ENCODE measurements at places on chromosomes 3 and 15.

DNA sequence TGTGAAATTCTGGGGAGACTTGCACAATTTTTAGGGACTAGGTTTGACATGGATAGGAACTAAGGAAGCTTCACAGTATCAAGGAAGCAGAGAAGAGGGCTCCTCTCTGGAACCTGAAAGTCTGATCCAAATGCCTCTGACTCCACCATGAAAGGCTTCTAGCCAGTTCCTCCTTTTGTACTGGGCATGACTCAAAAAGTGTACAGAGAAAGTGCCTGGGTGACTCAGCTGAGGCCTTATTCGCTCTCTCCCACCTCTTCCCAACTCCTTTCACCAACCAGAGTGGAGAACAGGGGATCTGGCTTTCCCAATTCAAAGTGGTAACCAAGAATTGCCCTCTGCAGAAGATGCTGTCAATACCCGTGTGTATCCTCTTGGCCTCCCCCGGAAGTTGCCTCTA, 342.9 kb upstream of the PROK2 start:
- DNase-seq = peak; percentile 15

DNA sequence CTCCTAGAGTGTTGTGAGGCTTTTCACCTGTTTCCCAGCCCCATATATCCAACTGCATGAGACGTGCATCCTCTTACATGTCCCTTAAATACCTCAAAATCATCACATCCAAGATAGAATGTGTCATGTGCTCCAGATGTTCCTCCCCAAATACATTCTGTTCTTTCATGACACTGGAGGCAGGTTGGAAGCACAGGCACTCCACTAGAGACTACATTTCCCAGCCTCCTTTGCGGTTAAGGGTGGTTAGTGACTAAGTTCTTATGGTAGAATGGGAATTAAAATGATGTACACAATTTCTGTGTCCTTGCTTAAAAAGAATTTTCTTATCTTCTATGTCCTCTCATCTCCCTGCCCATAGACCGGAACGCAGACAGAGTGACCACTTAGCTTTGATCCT, 34.3 kb downstream of the TMEM40 start:
- DNase-seq = no peak

DNA sequence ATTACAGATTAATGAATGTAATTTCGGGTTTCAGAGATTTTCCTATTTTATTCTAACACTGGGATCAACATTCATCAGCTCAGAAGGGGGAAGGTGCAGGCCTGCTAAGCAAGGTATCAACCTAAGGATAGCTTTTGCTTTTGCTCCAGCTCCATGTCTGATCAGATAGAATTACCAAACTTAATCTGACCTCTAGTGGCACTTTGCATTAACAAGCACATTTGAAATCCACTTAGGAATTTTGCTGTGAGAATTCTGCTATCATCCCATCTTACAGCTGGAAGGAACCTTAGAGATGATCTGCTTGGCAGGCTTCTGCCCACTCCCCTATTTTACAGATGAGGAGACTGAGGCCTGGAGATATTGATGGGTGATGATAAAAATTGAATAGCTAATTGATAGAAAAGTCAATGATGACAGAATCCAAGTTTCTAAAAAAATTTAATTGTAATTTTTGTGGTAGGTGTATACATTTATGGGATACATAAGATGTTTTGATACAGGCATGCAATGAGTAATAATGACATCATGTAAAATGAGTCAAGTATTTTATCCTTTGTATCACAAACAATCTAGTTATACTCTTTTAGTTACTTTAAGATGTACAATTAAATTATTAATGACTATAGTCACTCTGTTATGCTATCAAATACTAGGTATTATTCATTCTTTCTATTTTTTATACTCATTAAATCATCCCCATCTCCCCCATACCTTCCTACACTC, 209.2 kb upstream of the ZPLD1 start:
- DNase-seq = peak; percentile 38

DNA sequence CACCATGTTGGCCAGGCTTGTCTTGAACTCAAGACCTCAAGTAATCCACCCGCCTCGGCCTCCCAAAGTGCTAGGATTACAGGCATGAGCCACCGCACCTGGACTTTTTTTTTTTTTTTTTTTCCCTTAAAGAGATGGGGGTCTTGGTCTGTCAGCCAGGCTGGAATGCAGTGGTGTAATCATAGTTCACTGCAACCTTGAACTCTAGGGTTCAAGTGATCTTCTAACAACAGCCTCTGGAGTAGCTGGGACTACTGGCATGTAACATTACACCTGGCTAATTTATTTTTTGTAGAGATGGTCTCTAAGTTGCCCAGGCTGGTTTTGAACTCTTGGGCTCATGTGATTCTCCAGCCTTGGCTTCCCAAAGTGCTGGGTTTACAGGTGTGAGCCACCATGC, 81.6 kb downstream of the ANKRD28 start:
- no peak for DNase-seq

- no peak for DNase-seq
These were observed 84.5 kb upstream of the MEF2A start for GRCh38 chr15:99481113-99481950.

GRCh38 chr3:191761906-191762305, 300.9 kb downstream of the PYDC2 start:
- DNase-seq = no peak

DNA sequence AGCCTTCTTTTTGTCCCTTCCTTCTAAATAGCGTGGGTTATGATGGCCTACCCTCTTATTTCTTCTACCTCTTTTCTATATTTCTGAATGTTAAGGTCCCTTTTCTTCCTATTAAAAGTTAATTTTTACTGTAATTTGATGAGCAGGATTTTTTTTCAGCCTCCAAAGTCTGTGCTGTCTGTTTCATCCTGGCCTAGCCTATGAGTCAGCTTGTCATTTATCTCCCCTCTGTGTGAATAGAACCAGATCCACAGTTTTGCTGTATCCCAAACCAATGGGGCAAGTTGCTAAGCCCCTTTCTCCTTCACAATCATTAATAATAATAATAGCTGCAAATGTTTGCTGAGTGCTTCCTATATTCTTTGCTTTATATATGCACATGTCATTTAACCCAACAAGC, 18.1 kb upstream of the C3orf38 start:
- DNase-seq = no peak

GRCh38 chr3:5218815-5219214, 31.3 kb downstream of the EDEM1 start:
- no peak for DNase-seq
